M059J (cell line): ENCODE measurements at places on chromosomes 7 and 10. TPM values are rescaled to one million over a fixed set of nuclear protein-coding genes. Genes with fewer than 3 reads are reported as not detected.
A peak's percentile ranks its signal among the peaks of the same experiment; 100 is the strongest.

DNA sequence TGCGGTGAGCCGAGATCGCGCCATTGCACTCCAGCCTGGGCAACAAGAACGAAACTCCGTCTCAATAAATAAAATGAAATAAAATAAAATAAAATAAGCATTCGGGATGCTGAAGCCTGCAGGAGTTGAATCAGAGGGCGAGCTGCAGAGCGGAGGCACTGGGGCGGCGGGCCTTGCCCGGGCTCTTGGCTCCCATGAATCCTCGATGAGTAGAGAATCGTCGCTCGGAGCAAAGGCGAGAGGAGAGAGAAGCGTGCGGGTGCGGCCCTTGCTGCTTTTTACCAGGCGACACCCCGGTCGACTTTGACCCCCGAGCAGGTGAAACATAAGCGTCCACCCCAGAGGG, 168.3 kb downstream of the UBE2H start:
- no peak for DNase-seq

DNA sequence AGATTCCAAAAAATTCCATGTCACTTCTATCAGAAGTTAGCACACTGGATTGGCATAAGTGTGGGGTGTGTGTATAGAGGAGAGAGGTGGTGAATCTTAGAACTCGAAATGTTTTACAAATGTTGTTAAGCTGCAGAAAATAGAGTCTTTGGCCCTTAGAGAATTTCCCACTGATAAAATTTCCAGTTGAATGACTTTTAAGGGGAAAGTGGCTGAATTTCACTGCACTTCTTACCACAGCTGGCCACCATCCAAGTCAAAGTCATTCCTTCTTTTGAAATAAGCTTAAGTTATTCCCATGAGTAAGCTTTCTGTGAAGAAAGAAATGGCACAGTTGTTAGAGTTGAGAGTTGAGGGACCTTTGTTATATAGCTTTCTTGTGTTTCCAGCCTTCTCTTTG, 13.9 kb downstream of the VCL start:
- DNase-seq, result peak; percentile 94

GRCh38 chr7:46179061-46179610, 258.1 kb upstream of the IGFBP3 start:
- DNase-seq, result no peak

Gene SFTPA2
- 0.15 TPM in 1 of 2 replicates, not detected in the other for total RNA-seq

Gene PDSS1
- 4.7 and 8.4 TPM in 2 replicates for total RNA-seq

Gene PNLIP
- not detected in 2 replicates for total RNA-seq

DNA sequence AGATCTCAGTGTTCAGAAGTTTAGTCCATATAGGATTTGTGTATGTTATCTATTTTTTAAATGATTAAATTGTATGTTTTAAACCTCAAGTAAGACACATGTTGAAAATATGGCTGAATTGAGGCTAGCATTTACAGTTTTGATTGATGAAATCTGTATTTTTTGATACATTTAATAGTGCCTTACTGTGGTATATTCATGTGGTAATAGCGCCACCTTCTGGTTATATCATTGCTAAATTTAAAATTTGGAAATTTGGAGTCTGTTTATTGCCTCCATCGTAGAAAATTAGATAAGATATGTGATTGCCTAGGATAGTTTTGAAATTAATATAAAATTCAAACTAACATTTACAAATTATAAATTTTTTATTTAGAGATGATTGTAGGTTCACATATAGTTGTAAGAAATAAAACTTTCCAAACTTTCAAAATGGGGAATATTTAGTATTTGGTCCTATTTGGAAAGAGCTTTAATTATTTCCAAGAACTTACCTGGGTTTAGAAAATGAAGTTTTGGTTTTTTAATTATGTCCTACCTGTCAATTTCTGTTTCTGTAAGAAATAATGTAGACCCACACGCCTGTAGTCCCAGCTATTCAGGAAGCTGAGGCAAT, 19.1 kb upstream of the ARMS2 start:
- DNase-seq, result peak; percentile 39

Gene MYOF
- total RNA-seq, result 80.3 and 128 TPM in 2 replicates

DNA sequence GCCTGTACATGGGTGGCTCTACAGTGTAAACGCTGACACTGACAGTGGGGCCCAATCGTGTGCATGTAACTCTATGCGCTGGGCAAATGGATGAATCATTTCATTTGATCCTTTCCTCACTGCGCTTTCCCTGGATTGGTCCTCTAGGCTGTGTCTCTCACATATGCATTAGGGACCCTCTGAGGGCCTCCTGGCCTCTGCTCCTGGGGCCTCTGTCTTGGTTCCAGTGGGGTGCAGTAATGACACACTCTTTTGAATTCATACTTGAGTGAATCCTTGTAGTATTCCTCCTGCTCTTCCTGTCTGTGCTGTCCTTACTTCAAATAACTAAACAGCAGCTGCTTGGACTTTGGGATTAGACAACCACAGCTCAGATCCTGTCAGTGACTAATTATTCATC, 176.5 kb upstream of the ADO start:
- peak; percentile 33 for DNase-seq

GRCh38 chr7:13241416-13241815, 554.0 kb downstream of the ARL4A start:
- DNase-seq, result no peak

Gene TDRD1
- not detected in 2 replicates for total RNA-seq

GRCh38 chr10:43863859-43864591, 215.3 kb upstream of the ZNF32 start:
- peak; percentile 94 for DNase-seq

Gene EGFR
- 28.7 and 51.4 TPM in 2 replicates for total RNA-seq

DNA sequence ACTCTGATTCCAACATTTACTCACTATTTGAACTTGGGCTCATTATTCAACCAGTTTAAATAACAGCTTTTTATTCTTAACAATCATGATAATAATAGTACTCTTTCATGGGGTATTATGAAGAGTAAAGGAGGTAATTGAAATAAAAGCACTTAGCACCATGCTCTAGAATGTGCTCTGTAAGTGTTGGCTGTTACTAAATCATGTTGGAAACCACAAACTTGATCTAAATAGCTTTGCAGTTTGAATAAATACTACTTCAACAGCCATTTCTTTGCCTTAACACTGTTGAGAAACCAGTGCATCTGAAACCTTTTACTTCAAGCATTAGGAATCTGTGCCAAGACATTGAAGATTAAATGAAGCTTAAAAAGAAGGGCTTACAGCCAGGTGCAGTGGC, 7.9 kb upstream of the UPF2 start:
- DNase-seq, result no peak

GRCh38 chr7:8418629-8419245, 14.7 kb upstream of the NXPH1 start:
- peak; percentile 46 for DNase-seq

DNA sequence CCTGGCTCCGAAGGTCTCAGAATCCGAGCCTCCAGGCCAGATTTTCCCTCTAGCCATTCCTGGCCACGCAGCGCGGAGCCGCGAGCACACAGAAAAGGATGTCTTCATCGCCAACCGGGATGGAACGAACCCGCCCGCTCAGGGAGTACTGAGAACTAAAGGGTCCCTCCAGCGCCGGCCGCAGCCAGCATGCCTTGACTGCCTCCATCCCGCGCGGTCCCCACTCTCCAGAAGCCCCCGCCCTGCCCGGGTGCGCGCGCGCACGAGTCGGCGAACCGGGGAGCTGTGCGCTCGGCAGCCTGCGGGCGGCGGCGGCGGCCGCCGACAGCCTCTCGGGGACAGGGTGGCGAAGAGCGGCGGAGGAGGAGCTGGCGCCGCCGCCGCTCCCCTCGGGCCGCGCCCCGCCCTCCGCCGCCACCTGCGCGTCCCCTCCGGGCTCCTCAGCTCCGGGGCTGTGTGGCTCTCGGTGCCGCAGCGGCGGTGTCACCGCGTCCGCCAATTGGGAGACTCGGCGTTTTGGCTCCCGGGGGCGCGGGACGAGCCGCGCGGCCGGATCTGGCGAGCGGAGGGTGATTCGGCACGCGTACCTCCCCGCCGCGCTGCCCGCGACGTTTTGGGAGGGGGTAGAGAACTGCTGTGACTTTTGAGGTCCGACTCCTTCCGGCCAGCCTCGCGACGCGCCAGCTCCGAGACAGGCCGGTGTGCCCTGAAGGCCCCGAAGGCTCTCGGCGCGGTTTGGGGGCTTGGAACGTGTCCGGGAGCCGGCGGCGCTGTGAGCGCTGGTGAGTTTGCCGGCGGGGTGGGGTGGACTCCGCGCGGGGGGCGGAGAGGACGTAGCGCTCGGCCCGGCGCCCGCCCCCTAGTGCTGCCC, 453 bp upstream of the GALNT17 start:
- DNase-seq, result no peak

DNA sequence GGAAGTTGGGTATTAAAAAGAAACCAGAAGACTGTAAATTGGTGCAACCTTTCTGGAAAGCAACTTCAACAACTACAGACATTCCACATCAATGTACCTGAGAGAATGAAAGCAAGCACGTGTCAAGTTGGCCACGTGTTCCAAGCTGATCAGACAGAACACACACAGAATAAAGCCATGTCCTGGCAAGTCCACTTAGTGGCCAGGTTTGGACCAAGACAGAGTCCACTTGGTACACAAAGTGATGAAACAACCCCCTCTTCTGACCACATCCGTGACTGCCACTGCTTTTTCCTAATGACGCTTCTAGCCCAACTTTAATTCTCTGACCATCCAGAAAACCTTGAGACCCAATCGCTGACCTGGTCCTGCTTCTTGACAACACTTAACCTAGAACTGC, 109.4 kb downstream of the ABLIM1 start:
- peak; percentile 63 for DNase-seq

Gene SNX10
- total RNA-seq, result 8.6 and 10.2 TPM in 2 replicates

- peak; percentile 91 for DNase-seq
These were observed 31.5 kb upstream of the NRP1 start for GRCh38 chr10:33365871-33366411.

GRCh38 chr7:2257651-2258050, 15.6 kb downstream of the NUDT1 start:
- no peak for DNase-seq

DNA sequence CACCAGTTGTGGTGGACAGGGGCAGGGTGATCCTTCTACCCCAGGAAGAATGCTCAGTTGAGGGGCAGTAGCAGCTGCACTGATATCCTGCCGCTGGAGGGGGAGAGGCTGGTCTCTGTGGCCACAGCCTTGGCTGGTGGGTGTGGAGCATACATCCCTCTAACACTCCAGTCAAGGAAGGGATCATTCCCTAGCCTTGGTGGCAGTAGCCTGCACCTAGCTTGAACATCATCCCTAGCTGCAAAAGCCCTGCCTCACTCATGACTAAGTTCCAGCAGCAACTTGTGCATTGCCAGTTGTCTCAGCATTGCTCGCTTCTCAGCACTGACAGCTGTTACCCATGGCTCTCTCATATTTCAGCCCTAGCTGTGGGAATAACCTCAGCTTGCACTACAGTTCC, 688.9 kb upstream of the POT1 start:
- DNase-seq, result no peak

Gene TAS2R5
- 0.30 TPM in 1 of 2 replicates, not detected in the other for total RNA-seq

- DNase-seq, result no peak
These were observed 253.1 kb upstream of the RHOBTB1 start for GRCh38 chr10:61197057-61197456.

GRCh38 chr10:50310560-50311174, 59.4 kb upstream of the ASAH2 start:
- peak; percentile 15 for DNase-seq

GRCh38 chr7:707296-708000, 19.1 kb upstream of the DNAAF5 start:
- DNase-seq, result no peak

GRCh38 chr7:131095346-131095745, 232.3 kb upstream of the MKLN1 start:
- no peak for DNase-seq

Gene ZNF503
- total RNA-seq, result 9.1 and 13.8 TPM in 2 replicates

GRCh38 chr7:83161186-83161585, 1.5 kb downstream of the PCLO start:
- DNase-seq, result peak; percentile 28

DNA sequence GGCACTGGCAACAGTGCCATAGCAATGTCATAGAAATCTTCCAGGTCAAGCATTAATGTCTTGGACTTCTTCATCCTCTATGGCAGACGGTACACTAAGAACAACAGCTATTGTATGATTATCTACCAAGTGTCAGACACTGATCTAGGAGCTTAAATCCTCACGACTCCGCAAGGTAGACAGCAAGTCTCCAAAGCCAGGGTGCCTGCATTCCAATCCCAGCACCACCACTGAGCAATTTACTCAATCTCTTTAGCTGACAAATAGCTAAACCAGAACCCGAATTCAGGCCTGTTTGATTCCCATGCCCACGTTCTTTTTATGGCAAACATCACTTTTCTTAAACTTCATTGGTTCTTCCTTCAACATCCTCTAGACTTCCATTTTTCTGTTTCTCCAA, 31.8 kb downstream of the DNMBP start:
- peak; percentile 29 for DNase-seq

Gene ZNF467
- 0.96 TPM in 1 of 2 replicates, not detected in the other for total RNA-seq

Gene PDE1C
- total RNA-seq, result 43.5 and 70.6 TPM in 2 replicates

DNA sequence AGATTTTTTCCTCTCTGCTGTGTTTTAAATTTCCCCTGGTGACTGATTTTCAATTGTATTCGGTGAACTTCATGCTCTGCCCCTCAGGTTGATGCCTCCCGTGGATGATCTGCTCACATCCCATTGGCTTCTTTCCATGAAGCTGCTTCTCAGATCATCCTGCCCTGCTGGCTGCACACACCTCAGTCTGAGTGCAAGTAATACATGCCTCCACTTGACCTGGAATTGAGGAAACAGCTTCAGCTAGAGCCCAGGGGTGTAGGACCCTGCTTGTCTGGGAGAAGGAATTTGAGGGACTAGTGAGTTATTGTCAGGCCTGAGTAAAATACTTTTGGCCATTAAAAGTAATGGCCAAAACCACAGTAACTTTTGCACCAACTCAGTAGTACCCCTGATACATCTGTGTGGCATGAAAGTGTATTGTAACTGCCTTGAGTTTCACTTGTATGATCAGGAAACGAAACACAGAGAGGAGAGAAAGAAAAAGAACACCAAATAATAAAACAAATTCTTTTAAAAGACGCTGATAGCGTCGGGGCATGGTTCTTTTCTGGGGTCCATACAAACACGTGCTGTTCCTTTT, 49.4 kb downstream of the SPAM1 start:
- no peak for DNase-seq

DNA sequence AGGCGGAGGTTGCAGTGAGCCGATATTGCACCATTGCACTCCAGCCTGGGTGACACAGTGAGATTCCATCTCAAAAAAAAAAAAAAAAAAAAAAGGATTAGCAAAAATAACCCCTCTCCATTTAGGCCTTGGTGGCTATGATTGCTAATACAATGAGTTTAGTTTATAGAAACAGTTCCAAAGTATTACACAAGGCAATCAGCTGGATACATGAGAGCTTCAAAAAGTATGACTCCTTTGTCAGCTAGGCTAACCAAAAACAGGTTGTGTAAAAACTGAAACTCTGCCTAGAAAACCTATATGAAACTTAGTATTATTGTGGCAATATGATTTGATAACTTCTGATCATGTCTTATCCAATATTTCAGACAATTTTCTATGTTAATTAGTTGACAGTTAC, 57.2 kb downstream of the SUGCT start:
- DNase-seq, result no peak
